ENCODE measurements at places on chromosomes 2 and 18. TPM values are rescaled to one million over a fixed set of nuclear protein-coding genes. Genes with fewer than 3 reads are reported as not detected.
A peak's percentile ranks its signal among the peaks of the same experiment; 100 is the strongest.

DNA sequence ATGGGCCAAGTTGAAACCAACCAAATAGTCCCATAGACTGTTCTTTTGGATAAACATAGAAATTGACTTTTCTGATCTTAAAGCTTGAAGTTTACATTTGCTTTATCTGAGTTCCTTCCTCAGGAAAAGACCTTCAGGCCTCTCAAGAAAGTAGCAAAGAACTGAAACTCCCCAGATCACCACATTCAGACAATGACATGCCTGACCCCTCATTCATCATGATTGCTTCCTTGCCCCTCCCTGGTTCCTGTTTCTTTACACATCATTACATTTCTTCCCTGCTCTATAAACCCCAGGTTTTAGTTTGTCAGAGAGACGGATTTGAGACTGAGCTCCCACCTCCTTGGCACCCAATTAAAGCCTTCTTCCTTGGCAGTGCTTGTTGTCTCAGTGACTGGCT lies 83.6 kb upstream of the ST3GAL5 start:
- no peak for DNase-seq

DNA sequence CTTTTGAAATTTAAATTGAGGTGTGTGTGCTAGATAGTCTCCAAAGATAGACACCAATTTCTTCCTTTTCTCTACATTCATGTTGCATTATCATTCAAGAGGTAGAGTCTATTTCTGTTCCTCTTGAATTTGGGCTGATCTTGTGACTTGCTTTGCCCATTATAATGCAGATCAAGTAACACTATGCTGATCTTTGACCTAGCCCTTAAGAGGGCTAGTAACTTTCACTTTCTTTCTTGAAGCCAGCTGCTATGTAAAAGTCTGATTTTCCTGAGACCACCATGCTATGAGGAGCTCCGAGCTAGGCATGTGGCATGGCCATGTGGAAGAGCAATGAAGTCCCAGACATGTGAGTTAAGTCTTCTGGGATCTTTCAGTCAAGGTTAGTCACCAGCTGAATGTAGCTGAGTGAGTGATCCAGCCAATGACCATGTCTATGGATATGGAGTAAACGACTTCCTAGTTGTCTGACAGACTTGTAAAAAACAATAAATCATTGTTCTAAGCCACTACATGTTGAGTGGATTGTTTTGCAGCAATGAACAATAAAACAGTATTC lies 189.4 kb upstream of the CWC22 start:
- DNase-seq = no peak

- DNase-seq = no peak
Measured at GRCh38 chr18:49169037-49169521, 218.3 kb upstream of the SMAD7 start.

DNA sequence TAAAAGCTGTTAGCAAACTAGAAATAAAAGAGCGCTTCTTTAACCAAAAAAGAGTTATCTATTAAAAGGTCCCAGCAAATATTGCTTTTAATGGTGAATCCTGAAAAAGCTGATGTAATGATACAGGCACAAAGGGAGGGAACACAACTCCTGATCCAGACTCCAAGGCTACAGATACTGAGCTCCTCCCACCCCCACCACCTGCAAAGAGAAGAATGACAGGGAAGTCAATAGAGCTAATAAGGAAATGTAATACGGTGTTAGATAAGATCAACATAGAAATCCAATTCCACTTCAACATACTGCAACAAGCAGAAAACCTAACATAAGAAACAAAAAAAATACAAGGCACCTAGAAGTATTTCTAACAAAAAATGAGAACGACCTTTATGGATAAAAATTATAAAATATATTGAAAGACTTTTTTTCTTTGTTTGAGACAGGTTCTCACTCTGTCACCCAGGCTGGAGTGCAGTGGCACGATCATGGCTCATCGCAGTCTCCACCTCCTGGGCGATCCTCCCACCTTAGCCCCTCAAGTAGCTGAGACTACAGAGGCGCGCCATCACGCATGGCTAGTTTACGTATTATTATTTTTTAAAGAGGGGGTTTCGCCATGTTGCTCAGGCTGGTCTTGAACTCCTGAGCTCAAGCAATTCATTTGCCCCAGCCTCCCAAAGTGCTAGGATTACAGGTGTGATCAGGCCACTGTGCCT lies 192.2 kb downstream of the HDAC4 start:
- DNase-seq = no peak

GRCh38 chr2:75321599-75321922 lies 122.2 kb upstream of the TACR1 start:
- DNase-seq = no peak

- no peak for DNase-seq
Measured at GRCh38 chr2:229096409-229097066, 174.5 kb downstream of the PID1 start.

- peak; percentile 36 for DNase-seq
Measured at GRCh38 chr2:227460070-227460485, 11.9 kb upstream of the AGFG1 start.

- no peak for DNase-seq
Measured at GRCh38 chr2:188966728-188967440, 7.3 kb upstream of the COL3A1 start.

DNA sequence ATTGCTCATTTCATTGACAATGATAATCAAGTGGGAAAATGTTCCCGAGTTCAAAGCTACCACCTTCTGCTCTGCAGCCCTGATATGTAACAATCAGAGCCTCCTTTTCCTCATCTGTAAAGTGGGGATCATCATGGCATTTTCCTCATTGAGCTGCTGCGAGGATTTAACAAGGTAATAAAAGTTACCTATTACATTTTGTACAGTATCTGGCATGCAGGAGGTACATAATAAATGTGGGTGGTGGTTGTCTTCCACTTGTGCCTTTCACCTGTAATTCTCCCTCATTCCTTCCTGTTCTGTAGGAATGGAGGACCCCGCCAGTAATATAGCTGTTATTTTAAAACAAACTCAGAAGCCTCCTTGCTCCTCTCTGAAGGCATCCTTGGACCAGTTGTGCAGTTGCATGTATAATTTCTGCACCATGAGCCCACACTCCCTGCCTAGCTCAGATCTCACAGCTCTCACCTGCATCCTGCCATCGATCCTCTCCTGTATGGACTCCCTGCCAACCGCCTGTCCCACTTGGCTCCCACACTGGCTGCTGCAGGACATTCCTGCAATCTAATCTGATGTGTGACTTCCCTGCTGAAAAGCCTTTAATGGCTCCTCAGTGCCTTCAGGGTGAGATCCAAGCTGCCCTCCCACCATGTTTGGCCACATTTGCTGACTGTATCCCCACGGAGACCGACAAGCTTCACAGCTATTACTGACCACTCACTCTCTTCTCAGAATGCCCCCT lies 350.4 kb downstream of the EN1 start:
- no peak for DNase-seq

DNA sequence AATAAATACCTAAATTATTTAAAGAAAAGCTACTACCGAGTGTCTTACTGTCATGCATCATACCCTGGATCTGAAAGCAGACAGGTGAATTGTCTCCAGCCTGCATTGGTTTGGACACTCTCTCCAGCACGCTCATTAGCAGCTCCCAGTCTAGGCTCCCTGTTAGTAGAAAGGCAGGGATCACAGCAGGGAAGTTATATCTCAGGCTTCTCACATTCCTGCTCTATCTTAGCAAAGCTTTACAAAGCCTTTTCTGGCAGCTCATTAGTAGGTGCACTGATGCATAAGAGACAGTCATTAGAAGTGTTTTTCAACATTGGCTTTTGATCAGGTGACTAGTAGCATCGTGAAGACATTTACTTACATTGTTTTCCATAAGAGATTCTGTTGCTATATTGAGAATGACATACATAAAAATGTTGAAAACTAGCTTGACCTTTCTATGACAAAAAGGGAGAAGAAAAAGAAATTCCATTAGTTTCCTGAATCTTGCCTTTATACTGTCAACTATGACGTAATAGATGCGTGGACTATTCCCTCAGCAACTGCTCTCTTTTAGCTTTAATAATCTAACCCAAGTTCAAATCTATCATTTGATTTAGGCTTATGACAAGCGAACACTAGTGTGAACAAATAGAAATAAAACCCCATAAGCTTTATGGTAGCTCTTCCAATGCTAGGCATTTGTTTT lies 408.7 kb upstream of the KCNH7 start:
- DNase-seq = no peak

The FZD7 gene
- total RNA-seq = 30.9 TPM

The PSTPIP2 gene
- not detected for total RNA-seq
